NCI-H2171 (cell line): ENCODE measurements at places on chromosomes 6 and 20.

GRCh38 chr6:156685823-156686222 is 91.4 kb upstream of the ARID1B start:
- DNase-seq: no peak

- no peak for DNase-seq
These were observed 320.1 kb downstream of the TAF4 start for GRCh38 chr20:61745397-61746146.

DNA sequence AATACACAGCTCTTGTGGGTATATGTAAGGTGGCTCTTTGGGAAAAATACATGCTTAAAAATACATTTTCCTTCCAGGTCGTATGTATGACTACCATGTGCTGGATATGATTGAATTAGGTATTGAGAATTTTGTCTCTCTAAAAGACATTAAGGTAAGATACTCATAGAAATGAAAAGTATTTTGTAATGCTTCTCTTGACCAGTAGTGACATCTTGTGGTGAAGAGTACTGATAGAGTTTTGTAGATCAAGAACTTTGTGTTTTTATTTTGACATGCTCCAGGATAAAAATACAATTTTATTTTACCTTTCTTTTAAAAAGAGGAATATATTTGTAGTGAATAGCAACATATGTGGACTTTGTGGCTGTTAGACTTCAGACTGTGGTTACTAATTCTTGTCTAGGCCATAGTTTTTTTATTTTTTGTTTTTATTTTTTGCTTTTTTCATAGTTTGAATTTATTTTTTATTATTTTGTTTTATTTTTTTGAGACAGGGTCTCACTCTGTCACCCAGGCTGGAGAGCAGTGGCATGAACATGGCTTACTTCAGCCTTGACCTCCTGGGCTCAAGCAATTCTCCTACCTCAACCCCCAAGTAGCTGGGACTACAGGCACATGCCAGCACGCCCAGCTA is 17.9 kb downstream of the RPF2 start:
- DNase-seq: no peak

GRCh38 chr20:46970937-46971630 is 76.4 kb downstream of the EYA2 start:
- peak; percentile 81 for DNase-seq

DNA sequence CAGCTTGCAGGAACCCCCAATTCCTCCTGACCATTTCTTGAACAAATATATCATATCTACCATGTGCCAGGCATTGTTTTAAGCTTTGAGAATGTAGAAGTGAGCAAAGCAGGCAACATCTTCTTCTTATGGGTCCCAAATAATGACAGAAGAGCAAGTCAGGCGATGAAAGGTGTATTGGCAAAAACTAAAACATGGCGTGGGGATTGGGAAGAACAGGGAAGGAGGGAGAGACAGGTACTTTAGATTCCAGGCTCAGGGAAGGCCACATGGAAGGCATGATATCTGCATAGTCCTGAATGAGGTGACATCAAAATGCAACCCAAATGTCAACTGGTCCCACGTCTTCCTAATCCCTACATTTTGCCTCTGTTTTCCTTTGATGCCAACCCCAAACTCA is 187.1 kb downstream of the ZNF217 start:
- no peak for DNase-seq

DNA sequence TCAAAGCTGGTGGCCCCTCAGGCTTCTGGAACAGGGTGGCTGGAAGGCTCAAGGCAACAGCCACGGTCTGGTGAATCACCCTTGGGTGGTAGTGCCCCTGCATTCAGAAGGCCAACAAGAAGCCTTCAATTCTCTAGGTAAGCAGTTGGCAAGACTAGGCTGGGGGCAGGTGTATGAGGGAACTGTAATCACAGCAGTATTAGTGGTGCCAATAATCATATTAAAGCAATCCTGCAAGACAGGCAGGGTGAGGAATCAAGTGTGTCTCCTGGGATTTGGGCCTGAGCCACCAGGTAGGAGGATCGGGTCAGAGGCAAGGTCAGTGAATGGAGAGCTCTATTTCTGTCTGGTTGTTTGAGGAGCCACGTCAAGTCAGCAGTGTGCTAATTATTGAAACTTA is 24.9 kb upstream of the SCUBE3 start:
- DNase-seq: no peak

DNA sequence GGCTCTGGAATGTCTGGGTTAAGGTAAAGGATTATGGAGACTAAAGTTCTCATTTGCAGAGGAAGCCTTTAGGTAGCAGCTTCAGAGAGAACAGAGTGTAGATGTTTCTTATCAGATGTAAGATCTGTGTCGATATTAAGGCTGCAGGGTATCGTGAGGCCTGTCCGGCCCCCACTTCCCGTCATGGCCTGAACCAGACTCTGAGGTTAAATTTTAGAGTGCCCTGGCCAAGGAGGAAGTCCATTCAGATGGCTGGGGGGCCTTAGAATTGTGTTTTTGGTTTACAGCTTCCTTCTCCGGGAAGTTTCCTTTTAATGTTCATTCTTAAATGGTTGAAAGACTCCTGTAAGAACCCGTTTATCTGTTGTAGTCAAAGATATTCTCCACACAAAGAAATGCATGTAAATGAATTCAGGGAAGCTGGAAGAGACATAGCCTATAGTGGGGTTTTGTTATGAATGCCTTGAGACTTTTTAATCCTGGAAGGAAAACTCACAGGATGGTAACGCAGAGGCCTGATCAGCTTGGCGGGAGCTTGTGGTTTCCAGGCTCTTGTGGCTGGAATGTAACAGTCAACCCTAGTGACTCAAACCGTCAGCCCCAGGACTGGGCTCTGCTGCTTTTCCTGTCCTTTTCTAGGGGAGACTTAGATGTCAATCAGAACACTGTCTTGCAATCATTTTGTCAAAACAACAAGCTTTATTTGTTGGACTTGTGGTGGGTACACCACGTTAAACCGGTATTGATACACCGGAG is 34.7 kb downstream of the KIF25 start:
- DNase-seq: no peak

- no peak for DNase-seq
These were observed 16.8 kb downstream of the MMP24 start for GRCh38 chr20:35243317-35243716.

GRCh38 chr6:16228709-16229665 is 9.4 kb upstream of the GMPR start:
- no peak for DNase-seq

DNA sequence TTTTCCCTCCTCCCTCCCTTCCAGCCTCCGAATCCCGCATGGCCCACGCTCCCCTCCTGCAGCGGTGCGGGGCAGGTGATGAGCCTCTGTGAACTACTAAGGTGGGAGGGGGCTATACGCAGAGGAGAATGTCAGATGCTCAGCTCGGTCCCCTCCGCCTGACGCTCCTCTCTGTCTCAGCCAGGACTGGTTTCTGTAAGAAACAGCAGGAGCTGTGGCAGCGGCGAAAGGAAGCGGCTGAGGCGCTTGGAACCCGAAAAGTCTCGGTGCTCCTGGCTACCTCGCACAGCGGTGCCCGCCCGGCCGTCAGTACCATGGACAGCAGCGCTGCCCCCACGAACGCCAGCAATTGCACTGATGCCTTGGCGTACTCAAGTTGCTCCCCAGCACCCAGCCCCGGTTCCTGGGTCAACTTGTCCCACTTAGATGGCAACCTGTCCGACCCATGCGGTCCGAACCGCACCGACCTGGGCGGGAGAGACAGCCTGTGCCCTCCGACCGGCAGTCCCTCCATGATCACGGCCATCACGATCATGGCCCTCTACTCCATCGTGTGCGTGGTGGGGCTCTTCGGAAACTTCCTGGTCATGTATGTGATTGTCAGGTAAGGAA is at the start of gene OPRM1:
OPRM1 (plus strand) TSS at position 10 of the 612 bp plus-strand sequence; CDS start at position 315, 305 bp downstream.
- DNase-seq: no peak

- no peak for DNase-seq
These were observed 115.2 kb upstream of the BCLAF1 start for GRCh38 chr6:136404627-136405419.

- no peak for DNase-seq
These were observed 5.6 kb downstream of the EEF1A1 start for GRCh38 chr6:73515204-73515655.
